Breast epithelium (tissue), 4 donors: ENCODE measurements at places on chromosomes 16 and 17. TPM values are rescaled to one million over a fixed set of nuclear protein-coding genes. Genes with fewer than 3 reads are reported as not detected.
A peak's percentile ranks its signal among the peaks of the same experiment; 100 is the strongest.

DPEP3 gene
- 0.29 TPM for total RNA-seq

OR3A3 gene
- total RNA-seq = not detected

CDRT15 gene
- not detected for total RNA-seq

MPRIP gene
- 124 TPM for total RNA-seq

DNA sequence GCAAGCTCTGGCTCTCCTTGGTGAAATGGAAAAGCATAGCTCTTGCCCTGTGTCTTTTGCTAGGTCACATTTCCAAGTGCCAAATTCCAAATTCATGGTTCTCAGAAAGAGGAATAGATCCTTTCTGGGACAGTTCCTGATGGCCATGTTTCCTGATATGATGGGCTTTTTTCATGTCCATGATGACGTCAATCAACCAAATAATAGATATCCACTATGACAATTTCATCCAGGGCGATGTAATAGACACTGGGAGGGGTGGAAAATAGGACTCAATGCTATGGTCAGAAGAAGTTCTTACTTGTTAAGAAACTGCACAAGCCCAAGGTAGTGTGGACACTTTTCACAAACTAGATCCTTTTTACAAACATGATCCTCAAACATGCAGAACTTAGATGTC lies 549 bp upstream of the KRT33A start:
- H3K36me3 ChIP-seq = no peaks in the 10 kb centered on the region
- no peaks in the 10 kb centered on the region for H3K4me1 ChIP-seq
- no peak overlapping the region for H3K4me3 ChIP-seq
- H3K27me3 ChIP-seq = no peaks in the 10 kb centered on the region

- H3K4me3 ChIP-seq = no peak overlapping the region
- H3K27me3 ChIP-seq = no peaks in the 10 kb centered on the region
- DNase-seq = no peak
These were observed 22.5 kb downstream of the OR1D5 start for GRCh38 chr17:3040882-3041281.

DNA sequence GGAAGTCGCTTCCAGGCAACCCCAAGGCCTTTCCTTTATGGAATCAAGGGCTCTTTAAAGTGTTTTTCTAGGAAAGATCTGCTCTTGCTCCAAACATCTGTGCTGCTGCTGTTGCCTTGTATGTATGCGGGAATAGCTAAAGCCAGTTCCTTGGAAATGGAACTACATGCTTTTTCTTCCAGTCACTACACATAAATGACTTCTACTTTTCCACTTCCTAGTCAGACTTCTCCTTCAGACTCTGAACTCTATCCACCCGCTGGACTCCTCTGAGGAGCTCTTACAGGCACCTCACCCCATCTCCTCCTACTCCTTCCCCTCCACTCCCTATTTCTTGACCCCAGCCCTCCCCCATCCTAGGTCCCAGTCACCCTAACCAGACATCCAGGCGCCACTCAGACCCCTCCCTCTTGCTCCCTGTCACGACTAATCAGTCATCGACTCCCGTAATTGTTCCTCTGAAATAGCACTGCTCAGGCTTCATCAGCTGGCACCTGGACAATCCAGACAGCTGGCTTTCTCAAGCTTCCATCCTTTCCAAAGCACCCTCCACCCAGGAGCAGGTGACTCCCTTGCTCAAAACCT lies 15.0 kb upstream of the PEMT start:
- H3K27ac ChIP-seq = no peak overlapping the region
- H3K27me3 ChIP-seq = no peaks in the 10 kb centered on the region
- H3K36me3 ChIP-seq = no peaks in the 10 kb centered on the region
- H3K4me3 ChIP-seq = no peak overlapping the region
- no peaks in the 10 kb centered on the region for H3K4me1 ChIP-seq

GRCh38 chr16:11498683-11499082 lies 88.0 kb downstream of the LITAF start:
- H3K4me3 ChIP-seq = no peak overlapping the region
- peak overlapping the region; percentile 40 for H3K27ac ChIP-seq

DNA sequence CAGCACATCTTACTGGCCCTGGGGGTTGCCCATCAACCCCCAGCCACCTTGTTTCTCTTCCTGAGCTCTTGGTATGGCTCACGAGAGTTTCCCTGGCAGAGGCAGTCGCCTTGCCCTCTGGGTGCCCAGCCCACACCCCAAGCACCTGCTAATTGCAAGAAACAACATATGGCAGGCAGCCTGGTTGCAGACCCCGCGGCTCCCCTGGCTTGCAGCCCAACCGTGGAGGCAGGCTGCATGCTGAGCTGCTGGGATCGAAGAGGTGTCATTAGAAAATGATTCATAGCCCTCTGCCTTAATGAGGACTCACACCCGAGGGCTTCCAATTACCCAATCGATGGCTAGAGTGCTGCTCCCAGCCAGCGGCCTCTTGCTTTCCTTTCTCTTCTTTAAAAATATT lies 115.7 kb downstream of the TMEM114 start:
- H3K36me3 ChIP-seq = no peaks in the 10 kb centered on the region
- H3K27me3 ChIP-seq = no peaks in the 10 kb centered on the region

- DNase-seq = no peak
- no peaks in the 10 kb centered on the region for H3K27me3 ChIP-seq
These were observed 401.6 kb upstream of the CDH11 start for GRCh38 chr16:65523283-65523944.

DNA sequence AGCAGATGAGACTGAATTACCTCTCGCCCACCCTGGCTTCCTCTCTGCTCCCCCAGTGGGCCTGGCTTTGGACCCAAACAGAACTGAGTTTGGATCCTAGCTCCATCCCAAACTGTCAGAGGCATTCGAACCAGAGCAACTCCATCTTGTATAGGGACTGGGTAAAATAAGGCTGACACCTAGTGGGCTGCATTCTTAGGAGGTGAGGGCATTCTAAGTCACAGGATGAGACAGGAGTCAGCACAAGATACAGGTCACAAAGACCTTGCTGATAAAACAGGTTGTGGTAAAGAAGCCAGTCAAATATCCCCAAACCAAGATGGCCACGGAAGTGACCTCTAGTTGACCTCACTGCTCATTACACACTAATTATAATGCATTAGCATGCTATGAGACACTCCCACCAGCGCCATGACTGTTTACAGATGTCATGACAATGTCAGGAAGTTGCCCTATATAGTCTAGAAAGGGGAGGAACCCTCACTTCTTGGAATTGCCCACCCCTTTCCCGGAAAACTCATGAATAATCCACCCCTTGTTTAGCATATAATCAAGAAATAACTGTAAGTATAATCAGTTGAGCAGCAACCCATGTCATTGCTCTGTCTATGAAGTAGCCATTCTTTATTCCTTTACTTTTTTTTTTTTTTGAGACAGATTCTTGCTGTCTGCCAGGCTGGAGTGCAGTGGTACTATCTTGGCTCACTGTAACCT lies 44.4 kb downstream of the LYRM1 start:
- H3K4me3 ChIP-seq = no peak overlapping the region
- H3K27ac ChIP-seq = no peak overlapping the region
- H3K36me3 ChIP-seq = no peaks in the 10 kb centered on the region
- no peaks in the 10 kb centered on the region for H3K27me3 ChIP-seq
- no peaks in the 10 kb centered on the region for H3K4me1 ChIP-seq

GRCh38 chr17:46943501-46944393 lies 20.8 kb downstream of the GOSR2 start:
- DNase-seq = no peak
- no peaks in the 10 kb centered on the region for H3K27me3 ChIP-seq

DNA sequence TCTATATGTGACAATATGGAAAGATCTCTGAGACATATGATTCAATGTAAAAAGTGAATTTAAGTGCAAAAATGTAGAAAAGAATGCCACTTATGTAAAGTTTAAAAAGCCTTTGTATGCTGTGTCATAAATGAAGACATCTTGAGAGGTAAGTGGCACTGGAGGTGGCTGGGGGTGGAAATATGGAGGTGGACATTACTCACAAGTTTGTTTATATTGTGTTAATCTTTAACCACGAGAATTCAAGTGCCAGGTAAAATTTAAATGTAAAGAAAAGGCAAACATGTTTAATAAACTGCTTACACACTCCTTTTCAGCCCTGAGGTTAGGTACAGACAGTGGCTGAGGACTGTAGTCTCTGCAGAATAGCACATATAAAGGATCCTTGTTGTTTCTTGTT lies 235.1 kb downstream of the ABCC12 start:
- no peak overlapping the region for H3K4me3 ChIP-seq
- no peaks in the 10 kb centered on the region for H3K4me1 ChIP-seq
- no peaks in the 10 kb centered on the region for H3K36me3 ChIP-seq
- DNase-seq = no peak
- no peak overlapping the region for H3K27ac ChIP-seq

- DNase-seq = no peak
- no peaks in the 10 kb centered on the region for H3K27me3 ChIP-seq
- H3K27ac ChIP-seq = no peak overlapping the region
- H3K36me3 ChIP-seq = no peaks in the 10 kb centered on the region
- H3K4me1 ChIP-seq = no peaks in the 10 kb centered on the region
These were observed 4.5 kb downstream of the SLC26A11 start for GRCh38 chr17:80224683-80225082.

DNA sequence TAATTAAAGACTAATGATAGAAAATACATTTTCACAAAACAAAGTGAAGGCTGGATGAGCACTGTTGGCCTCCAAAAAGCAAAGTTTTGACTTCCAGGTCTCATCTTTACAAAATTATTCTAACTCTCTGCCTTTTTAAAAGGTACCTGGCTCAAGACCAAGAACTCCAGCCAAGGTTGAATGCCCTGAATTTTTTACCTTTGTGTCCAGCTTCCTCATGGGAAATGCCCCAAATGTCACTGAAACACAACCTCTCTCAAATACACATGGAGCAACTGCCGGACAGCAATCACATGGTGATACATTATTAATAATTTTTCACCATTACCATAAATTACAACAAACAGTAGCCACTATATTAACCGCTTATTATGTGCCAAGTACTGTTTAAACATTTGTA lies 32.2 kb downstream of the ADAMTS18 start:
- H3K4me3 ChIP-seq = no peak overlapping the region
- DNase-seq = no peak
- no peaks in the 10 kb centered on the region for H3K36me3 ChIP-seq
- H3K4me1 ChIP-seq = no peaks in the 10 kb centered on the region
- H3K27me3 ChIP-seq = no peaks in the 10 kb centered on the region
- H3K27ac ChIP-seq = peak overlapping the region; percentile 43

DNA sequence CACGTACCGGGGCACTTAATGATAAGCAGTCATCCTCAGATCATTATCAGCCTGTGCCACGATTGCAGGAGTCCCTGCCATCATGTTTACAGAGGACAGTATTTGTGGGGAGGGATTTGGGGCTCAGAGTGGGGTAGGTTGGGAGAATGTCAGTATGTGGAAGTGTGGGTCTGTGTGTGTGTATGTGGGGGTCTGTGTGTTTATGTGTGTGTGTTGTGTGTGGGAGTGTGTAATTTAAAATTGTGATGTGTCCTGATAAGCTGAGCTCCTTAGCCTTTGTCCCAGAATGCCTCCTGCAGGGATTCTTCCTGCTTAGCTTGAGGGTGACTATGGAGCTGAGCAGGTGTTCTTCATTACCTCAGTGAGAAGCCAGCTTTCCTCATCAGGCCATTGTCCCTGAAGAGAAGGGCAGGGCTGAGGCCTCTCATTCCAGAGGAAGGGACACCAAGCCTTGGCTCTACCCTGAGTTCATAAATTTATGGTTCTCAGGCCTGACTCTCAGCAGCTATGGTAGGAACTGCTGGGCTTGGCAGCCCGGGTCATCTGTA lies 13.5 kb upstream of the EFCAB13 start:
- H3K4me3 ChIP-seq = no peak overlapping the region
- no peaks in the 10 kb centered on the region for H3K27me3 ChIP-seq
- H3K27ac ChIP-seq = no peak overlapping the region
